Activated T-helper 1 cell treated with Interleukin-2 at 50 U/mL for 16 hours (primary cell): ENCODE measurements at places on chromosomes 3 and 15.

- no peak for DNase-seq
These were observed 8.7 kb downstream of the GPR160 start for GRCh38 chr3:170046269-170047132.

GRCh38 chr3:132738314-132738713 lies 16.1 kb upstream of the NPHP3 start:
- no peak for DNase-seq

GRCh38 chr3:123653221-123653682 lies 68.4 kb upstream of the HACD2 start:
- no peak for DNase-seq

DNA sequence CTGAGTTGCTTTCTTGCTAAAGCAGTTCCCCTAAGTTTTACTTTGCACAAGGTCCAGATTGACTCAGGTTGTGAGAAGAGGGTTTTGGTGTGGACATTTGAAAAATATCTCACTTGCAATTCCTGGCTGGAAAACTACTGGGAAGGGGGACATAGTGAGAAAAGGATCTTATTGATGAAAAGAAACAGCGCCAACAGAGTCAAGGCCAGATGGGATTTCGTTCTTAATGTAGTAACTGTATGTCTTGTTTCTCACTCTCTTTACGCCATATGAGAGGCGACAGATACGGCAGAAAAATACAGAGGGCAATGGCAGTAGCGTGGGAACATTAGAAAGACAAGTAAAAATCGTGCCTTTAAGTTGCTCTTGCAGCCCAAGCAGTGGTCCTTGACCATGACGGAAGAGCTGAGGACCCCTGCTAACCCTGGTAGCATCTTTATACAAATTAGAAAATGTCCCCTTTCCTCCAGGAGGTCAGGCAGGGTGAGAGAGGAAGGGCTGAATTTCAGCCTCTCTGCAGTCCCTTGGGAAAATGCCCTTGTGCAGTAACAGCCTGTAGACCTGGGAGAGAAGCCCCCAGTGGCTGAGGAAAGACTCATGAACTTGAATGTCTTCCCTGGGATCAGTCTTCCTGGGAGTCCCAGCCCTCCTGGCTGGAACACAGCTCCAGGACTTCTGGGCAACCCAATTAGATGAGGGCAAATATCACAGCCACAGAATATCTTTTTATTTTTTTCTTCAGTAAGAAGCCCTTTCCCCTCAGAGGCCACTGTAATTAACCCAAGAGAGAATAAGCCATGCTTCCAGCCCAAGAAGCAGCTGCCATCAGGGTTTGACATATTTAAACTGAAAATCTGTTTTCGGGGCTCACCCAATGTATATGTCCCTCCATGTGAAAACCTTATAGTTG lies 113.4 kb downstream of the CD47 start:
- no peak for DNase-seq

GRCh38 chr3:129311054-129311902 lies 32.6 kb downstream of the HMCES start:
- DNase-seq, result no peak
